ENCODE measurements at places on chromosomes 3 and 15.

- no peak for DNase-seq
Observed at GRCh38 chr3:12875857-12876836, 34.8 kb upstream of the RPL32 start.

- DNase-seq = no peak
Observed at GRCh38 chr15:68442041-68442440, 10.1 kb upstream of the ITGA11 start.

- no peak for DNase-seq
Observed at GRCh38 chr15:70055601-70056051, 42.1 kb downstream of the TLE3 start.

DNA sequence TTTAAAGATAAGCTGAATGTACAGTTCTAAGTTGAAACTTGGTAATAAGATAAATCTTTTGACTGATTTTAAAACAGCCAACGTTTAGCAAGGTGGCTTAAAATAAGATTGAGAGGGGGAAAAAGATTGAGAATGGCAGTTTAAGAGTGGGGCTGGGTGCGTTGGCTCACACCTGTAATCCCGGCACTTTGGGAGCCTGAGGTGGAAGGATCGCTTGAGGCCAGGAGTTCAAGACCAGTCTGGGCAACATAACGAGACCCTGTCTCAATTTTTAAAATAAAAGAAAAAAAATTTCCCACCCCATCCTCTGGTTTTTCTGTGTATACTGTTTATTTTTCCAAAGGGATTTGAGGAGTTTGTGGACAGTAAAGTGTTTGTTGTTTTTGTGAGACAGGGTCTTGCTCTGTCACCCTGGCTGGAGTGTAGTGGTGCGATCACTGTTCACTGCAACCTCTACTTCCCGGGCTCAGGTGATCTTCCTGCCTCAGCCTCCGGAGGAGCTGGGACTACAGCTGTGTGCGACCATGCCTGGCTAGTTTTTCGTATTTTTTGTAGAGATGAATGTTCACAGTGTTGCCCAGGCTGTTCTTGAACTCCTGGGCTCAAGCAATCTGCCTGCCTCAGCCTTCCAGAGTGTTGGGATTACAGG lies 3.0 kb downstream of the MAPK6 start:
- no peak for DNase-seq

DNA sequence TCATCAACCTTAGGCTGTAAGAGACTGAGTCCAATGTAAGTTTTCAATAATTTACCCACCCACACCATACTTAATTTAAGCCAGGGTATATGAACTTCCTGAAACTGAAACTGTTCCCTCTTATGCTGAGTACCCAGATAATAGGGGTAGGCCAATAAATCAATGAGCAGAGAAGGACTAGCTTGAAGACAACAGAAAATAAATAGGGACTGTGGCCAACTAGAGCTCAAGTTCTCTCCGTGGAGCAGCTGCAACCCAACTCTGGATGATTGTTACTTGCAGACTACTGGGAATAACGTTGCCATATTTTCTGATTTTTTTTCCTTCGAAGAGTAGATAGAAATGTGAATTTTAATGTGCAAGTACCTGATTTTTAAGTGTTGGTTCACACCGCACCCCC lies 128.0 kb downstream of the ATG7 start:
- no peak for DNase-seq

- no peak for DNase-seq
Observed at GRCh38 chr15:38720893-38721567, 156.4 kb upstream of the RASGRP1 start.

GRCh38 chr3:14646589-14647413 lies 4.8 kb upstream of the CCDC174 start:
- no peak for DNase-seq

DNA sequence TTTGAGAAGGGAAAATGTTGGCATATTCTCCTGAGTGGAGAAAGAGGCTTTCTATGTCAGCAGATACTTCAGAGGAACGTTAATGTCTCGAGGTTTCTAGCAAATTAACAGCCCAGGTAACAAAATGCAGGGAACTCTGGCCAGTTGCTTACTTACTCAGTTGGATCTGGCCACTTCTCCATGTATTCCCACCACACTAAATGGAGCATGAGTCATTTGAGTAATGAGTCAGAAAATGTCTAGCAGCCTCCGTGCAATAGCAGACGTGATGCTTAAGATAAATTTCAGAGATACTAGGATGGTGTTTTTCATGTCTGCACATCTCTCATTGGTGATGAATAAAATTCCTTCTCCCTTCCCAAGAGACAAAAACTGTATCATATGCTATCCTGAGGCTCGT lies 671.5 kb downstream of the FHIT start:
- no peak for DNase-seq

DNA sequence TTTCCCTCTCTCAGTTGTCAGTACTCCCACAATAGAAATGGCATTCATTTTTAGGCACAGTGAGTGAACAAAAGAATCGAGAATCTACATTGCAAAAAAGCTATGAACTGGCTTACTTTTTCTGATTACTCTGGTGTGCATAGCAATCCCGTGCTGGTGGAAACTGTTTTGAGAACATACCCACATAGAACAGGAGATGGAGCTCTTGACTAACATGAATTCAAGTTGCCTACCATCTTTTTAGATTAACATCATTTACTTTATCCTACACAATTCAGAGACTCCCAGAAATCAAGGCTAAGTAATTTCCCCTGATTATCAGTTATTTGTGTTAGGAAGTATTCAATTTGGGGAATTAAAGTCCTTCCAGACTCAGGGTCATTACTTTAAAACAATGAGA lies 326.6 kb downstream of the ARPP21 start:
- no peak for DNase-seq

- no peak for DNase-seq
Observed at GRCh38 chr3:148204131-148204530, 493.6 kb upstream of the AGTR1 start.

DNA sequence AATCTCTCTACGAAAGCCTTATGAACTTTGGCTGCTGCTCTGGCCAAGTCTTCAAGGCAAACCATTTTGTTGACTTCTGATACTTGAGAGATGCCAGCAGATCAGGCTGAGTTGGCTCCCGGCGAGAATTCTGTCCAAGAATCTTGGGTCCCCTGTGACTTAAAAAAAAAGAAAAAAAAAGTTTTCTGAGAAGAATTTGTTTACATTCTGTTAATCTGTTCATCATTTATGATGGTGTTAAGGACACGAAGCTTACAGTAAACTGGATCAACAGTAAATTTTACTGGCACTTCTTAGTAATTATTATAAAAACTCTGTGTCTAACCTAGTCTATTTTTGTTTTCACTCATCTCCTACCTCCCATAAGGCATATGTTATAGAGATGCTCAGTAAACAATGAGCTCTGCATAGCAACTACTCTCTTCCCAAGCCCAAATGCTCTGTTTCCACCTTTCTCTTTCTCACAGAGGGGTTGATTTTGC lies 320.9 kb upstream of the RASGRP1 start:
- no peak for DNase-seq

GRCh38 chr3:58161435-58162398 lies 49.1 kb downstream of the DNASE1L3 start:
- DNase-seq = no peak

GRCh38 chr3:52407779-52408178 lies 37.1 kb downstream of the SEMA3G start:
- DNase-seq = no peak

DNA sequence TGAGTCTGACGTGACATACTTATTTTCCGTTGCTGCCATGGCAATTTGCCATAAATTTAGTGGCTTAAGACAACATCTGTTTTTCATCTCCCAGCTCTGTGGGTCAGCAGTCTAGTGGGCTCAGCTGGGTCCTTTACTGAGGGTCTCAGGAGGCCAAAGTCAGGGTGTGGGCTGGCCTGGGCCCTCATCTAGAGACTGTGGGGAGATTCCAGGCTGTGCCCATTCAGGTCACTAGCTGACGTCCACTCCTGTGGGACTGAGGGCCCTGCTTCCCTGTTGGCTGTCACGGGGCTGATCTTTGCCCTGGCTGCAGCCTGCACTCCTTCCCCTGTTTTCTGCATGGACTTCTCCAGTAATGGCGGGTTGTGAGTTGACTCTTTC lies 19.1 kb downstream of the FGD5 start:
- DNase-seq = no peak

GRCh38 chr15:99614749-99615288 lies 49.0 kb downstream of the MEF2A start:
- no peak for DNase-seq

- no peak for DNase-seq
Observed at GRCh38 chr3:153145454-153145853, 16.6 kb upstream of the RAP2B start.

- no peak for DNase-seq
Observed at GRCh38 chr3:121730940-121731687, 18.4 kb downstream of the GOLGB1 start.

- DNase-seq = no peak
Observed at GRCh38 chr3:135706758-135707375, 258.7 kb upstream of the PPP2R3A start.

DNA sequence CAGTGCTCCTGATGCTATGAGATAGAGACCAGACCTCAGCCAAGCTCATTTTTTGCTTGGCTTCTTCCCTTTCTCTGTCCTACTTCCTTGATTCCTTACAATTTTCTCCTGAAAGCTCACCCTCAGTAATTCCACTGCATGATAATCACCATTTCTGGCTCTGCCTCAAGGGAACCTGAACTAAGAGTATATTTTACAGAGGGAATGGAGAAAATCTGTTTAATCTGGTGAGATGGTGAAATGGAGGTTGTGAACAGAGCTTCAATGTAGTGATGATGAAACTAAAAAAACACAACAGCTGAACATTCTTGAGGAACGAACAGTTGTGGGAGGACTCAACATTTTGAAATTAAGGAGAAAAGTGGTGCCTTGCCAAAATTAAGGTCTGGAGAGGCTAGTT lies 16.3 kb downstream of the HHLA2 start:
- no peak for DNase-seq

- no peak for DNase-seq
Observed at GRCh38 chr15:61582092-61582491, 353.0 kb upstream of the RORA start.

GRCh38 chr15:41233367-41233771 lies 2.3 kb downstream of the CHP1 start:
- no peak for DNase-seq

GRCh38 chr3:148884261-148884660 lies 19.2 kb downstream of the CPA3 start:
- DNase-seq = no peak

GRCh38 chr15:94579286-94579685 lies 347.9 kb downstream of the MCTP2 start:
- DNase-seq = no peak

DNA sequence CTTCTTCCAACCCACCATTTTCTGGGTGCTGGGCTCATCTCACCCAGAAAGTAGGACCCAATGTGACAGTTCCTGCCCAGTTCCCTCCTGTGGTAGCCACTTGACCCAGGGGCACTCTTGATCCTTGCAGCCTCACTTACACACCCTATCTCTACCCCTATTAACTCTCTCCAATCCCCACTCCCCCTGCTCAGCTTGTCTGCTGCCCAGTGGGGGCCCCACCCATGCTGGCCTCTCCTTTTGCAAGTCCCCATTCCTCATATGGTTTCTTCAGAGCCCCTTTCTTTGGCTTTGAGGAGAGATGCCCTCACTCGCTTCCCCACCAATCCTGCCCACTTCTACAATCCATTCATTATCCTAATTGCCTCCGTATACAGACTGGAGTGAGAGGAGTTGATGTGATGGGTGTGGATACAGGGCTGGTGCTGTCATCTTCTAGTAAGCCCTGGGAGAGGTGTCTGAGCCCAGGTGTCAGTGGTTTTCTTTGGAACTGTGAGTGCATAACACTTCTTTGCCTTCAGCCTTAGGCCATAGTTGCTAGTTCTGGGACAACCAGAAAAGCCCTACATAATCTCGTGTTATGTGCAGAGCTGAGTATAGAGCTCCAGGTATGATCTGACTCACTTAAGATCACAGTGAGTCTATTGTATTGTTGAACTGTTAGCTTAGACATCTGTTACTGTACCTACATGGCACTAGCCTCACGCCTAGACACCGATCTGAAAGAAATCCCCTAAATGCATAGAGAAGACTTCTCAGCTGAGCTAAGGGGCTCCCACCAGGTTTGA lies 4.8 kb upstream of the CCR5 start:
- DNase-seq = no peak

DNA sequence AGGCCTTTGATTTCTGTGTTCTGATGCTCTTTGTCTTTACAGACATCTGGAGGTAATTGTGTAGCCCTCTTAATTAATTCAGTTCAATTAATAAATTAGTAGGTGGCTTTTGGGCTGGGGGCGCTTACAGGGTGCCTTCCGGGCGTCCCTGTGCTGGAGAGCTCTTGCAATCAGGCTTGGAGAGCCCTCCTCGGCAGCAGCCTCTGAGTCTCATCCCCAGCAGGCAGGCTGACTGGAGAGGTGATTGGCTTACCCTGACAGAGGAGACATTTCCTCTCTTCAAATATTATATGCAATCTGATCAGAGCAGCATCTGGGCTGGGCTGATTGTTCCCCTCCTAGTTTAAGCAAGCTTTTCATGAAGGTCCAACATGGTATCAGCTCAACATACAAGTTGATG lies 250.7 kb downstream of the LPP start:
- DNase-seq = no peak

DNA sequence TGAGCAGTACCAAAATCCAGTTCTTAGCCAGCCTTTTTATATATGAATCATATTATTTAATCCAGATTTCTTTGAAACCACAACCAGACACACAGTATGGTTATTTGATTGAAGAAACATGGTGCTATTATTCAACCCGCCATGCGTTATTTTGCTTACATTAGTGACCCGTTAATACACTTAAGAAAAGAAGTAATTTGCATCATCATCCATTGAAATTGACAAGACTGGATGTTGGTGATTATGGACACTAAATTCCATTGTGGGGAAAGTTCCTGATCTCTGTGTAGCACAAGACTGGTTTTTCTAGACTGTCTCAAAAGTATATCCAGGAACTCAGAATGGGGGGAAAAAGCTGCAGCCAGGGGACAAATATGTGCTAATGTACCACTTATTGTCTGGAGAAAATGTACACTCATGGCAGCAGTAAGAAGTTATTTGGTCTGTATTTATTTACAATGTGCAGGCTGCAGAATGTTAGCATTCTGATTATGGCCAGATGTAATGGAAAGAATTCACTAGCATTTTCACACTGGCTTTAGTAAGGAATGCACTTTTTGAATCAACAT lies 80.3 kb downstream of the FILIP1L start:
- DNase-seq = no peak

- DNase-seq = no peak
Observed at GRCh38 chr3:63921741-63922482, 9.7 kb upstream of the SCAANT1 start.

- no peak for DNase-seq
Observed at GRCh38 chr3:169695031-169695430, 31.5 kb upstream of the MECOM start.

GRCh38 chr3:31486865-31487533 lies 45.7 kb upstream of the STT3B start:
- DNase-seq = no peak
